ENCODE measurements at places on chromosomes 4 and X. TPM values are rescaled to one million over a fixed set of nuclear protein-coding genes. Genes with fewer than 3 reads are reported as not detected.

GRCh38 chr4:128917781-128918180 is 108.3 kb downstream of the JADE1 start:
- no peak for DNase-seq

DNA sequence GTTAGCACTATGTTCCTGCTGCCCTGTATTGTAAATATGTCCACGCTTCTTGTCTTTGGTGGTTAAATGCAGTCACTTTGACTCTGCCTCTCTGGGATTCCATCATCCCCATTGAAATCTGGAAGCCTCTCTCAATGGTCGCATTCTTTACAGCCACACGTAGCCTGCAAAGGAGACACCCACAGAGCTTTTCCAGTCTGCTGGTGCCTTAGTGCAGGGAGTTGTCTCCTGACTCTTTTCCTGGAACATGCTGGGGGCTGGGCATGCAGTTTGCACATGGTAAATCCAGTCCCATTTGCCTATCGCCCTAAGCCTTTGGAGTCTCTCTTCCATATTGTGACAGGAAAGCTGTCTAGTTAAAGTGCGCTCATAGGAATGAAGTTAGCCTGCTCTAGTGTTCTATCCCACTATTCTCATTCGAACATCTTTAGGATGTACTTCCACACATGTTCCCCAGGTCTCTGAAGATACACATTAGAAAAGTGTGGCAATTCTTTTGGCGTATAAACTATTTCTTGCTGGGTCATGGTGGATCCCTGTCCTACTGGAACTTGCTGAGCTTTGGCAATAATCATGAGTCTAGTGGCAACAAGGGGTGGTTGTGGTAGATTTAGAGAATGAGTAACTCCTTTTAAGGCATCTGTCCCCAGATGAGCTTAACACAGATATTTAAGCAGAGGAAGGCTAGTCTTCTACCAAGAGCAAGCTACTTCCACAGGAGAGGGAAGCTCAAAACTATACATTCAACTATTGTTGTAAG is 33.7 kb downstream of the COQ2 start:
- no peak for DNase-seq

DNA sequence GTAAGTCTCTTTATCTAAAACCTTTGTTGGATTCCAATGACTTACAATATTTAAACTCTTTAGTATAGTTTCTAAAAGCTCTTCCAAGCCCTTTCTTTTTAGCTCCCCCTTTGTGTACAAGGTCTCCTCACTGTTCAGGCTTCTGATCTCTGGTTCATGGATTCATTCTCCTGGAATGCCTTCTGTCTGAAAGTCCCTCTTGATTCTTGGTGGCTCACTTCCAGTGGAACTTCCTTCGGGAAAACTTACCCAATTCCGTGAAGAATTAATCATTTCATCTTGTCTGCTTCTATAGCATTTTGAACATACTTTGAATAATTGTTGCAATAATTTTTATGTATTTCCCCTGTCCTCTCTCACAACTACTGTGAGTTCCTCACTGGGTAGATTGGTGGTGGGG is 3.6 kb downstream of the ARHGAP24 start:
- no peak for DNase-seq

GRCh38 chr4:15470128-15470475 is 420 bp downstream of the CC2D2A start:
- no peak for DNase-seq

DNA sequence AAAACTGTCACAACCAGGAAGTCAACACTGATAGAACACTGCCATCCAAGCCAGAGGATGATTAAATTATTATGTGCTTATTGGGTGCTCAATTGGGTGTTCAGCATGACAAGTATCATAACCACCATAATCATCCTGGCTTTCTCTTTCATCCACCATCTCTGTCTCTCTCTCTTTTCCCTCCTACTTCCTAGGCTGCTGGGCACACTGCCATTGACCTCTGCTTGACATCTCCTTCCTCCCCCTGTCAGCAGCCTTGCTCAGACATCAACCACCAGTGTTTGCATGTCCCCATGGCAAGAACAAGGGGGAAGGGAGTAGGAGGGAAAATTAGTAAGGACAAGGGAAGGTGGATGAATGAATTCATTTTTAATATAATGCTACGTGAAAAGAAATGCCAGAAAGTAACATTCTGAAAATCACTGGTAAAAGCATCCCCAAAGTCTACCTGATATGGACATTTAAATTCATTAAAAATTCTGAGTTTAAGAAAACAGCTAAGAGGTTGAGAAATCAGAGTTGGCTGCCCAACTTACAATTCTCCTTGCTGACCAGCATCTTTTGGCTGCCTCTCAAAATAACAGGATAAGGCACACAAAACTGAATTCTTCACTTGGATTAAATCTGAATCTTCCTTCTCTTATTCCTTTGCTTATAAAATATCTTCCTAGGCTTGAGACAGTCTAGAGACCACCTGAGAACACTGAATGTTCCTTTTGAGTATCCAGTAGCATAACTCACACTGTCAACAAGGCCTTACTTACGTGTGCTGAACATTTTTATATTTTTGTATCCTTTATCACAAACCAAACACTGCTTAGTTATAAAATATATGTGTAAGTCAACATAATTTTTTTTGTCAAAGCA is 48.5 kb downstream of the SNCA start:
- DNase-seq: no peak

TXK gene
- 1.9 TPM for total RNA-seq

NAA15 gene
- total RNA-seq: 21.7 TPM
